ENCODE measurements at places on chromosomes 3 and 15.

- DNase-seq: no peak
These were observed 473.5 kb downstream of the RBMS3 start for GRCh38 chr3:29754346-29754745.

DNA sequence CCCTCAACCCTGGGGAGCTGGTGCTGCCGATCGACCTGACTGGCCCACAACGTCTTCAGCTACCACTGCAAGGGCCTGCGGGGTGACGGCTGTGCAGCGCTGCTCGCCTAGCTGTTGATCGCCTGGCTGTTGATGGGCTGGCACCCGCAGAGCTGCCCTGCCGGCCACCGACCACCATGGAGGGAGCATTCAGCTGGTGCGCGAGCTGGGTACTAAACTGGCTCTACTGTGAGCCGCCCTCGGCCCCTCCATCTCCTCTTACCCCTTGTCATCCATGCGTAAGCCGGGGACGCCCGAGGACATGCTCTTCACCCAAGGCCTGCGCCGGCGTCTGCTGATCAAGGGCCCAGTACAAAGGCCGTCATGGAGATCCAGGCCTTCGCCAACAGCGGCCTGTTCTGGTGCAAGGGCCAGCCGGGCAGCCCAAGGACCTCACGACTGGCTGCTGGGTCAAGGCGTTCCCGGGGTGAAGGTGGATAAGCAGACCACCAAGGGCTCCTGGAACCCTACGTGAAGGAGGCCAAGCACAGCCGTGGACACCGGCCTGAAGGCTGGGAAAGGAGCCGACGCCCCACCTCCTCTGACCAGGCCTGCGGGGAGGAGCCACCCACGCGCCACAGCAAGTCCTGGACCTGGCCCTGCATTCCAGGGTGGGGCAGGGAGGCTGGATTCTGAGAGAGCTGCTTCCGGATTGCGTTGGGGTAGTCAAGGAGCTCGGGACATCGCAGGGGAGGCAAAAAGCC, 46.9 kb downstream of the SFMBT1 start:
- no peak for DNase-seq

GRCh38 chr15:58410353-58410752, 21.4 kb upstream of the LIPC start:
- no peak for DNase-seq

- peak; percentile 12 for DNase-seq
These were observed 251.0 kb upstream of the TLE3 start for GRCh38 chr15:70348581-70349344.

GRCh38 chr3:187169231-187169960, 27.9 kb upstream of the RTP1 start:
- DNase-seq: no peak

- no peak for DNase-seq
These were observed 242.8 kb upstream of the GBE1 start for GRCh38 chr3:82004266-82004665.

GRCh38 chr15:68344600-68344999, 67.1 kb downstream of the FEM1B start:
- DNase-seq: no peak

GRCh38 chr3:152197451-152197850, 71.3 kb upstream of the MBNL1 start:
- DNase-seq: no peak

GRCh38 chr15:67165254-67166253, 88.9 kb downstream of the AAGAB start:
- DNase-seq: no peak

- no peak for DNase-seq
These were observed 150.9 kb downstream of the RYR3 start for GRCh38 chr15:33461671-33462070.

DNA sequence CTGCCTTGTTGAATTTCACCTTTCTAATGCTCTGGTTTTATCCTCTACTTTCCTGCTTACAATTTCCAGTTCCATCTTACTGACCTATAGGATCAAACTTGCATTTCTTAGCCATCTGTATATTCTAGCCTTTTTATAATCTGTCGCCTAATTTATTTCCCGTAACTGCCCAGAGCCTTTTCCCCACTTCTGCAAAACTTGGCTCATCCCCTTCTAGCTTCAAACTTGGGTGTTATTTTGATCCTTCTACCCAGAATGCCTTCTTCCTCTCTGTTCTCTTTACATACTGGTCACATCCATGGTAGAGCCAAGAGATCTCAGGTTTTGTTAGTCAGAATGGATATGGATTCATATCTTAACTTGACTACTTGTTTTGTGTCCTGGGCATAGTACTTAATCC, 2.6 kb downstream of the SACM1L start:
- DNase-seq: no peak

DNA sequence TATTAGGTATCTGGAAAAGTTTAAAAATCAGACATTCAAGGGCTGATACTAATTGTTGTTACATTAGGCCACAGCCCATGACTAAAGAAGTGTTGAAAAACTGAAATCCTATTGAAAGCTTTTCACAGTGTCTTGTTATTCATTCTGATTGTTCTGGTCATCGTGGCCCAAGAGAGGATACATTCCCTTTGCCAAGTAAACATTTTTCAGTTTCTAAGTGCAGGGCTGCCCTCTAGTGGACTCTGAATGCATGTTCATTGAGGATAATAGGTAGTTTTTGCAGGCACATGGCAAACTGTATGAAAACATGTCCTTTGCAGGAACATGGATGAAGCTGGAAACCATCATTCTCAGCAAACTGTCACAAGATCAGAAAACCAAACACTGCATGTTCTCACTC, 181.1 kb downstream of the MYRIP start:
- peak; percentile 55 for DNase-seq

- no peak for DNase-seq
These were observed 33.8 kb upstream of the GREM1 start for GRCh38 chr15:32683906-32684584.

DNA sequence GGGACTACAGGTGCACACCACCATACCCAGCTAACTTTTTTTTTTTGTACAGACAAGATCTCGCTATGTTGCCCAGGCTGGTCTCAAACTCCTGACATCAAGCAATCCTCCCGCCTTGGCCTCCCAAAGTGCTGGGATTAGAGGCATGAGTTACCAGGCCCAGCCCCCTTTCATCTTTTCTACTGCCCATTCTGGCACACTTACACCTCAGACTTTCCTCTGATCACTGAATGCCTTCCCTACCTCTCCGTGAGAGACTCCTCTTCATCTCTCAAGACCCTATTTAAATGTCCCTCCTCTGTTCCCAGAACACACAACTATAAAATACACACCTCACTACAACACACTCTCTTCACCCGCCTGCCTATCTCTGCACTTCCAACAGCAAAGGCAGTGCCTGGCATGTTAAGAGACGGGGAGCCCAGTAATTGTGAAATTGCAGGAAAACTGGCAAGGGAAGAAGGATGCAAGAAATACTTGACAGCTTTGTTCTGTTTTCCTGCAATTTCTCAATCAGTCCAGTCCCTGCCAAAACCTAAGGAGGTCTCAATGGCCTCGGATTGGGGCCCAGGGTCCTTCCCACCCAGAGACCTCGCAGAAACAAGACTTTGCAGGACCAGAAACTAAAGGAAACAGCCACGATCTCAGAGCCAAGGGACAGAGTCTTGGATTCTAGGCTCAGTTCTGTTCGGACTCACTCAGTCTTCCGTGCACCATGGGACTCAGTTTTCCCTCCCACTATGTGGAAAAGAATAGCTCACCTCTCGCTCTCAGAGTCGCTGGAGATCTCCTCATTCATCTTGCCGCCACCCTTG, 849 bp downstream of the RRP9 start:
- DNase-seq: no peak
